ENCODE measurements at places on chromosomes 4 and X. TPM values are rescaled to one million over a fixed set of nuclear protein-coding genes. Genes with fewer than 3 reads are reported as not detected.

GRCh38 chr4:184688447-184688846 is 38.9 kb downstream of the PRIMPOL start:
- DNase-seq: no peak

- no peak for DNase-seq
Measured at GRCh38 chrX:68919707-68920106, 90.9 kb downstream of the EFNB1 start.

DNA sequence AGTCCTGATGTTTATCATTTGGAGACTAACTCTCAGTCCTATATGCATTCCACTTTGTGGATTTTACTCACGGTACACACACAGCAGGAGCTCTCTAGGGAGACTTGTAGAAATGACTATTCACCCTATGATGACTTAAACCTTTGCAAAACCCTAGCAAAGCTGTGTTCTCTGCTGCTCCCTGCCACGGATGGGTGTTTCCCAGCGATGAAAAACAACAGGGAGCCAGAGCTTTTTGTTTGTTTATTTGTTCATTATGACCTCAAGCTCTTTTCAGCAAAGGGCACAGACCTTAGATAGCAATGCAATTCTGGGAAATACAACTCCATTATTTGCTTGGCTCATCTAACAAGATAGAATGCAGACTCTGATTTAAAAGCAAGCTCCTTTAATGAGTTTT is 156.6 kb downstream of the GRIA3 start:
- DNase-seq: no peak

The GAB1 gene
- 26.4 TPM for polyA plus RNA-seq

DNA sequence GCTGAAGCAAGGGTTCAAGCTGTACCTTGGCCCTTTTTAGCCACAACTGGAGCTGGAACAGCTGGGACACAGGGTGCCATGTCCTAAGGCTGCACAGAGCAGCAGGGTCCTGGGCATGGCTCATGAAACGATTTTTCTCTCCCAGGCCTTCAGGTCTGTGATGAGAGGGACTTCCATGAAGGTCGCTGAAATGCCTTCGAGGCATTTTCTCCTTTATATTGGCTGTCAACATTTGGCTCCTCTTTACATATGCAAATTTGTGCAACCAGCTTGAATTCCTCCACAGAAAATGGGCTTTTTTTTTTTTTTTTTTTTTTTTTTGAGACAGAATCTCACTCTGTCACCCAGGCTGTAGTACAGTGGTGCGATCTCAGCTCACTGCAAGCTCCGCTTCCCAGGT is 430.8 kb downstream of the PCDH11X start:
- DNase-seq: no peak

- DNase-seq: no peak
Measured at GRCh38 chr4:145769450-145770037, 89.6 kb downstream of the C4orf51 start.

DNA sequence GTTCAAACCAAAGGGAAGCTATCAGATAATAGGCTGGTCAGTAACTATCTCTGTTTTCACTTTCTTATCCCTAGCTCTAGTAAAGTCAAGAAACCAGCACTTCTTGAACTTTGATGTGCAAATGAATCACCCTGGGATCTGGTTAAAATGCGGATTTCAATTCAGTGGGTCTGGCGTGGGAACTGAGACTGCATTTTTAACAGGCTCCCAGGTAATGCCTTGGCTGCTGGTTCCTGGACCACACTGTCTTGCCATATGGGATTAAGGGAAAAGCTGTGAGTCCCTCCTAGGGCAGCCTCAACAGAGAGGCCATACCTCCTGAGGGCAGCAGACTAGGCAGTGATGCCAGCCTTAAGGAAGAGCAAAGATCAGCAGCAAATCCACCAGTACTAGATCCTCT is 1.7 kb downstream of the RNF175 start:
- DNase-seq: no peak

The DMRTC1 gene
- not detected for polyA plus RNA-seq

The FREM3 gene
- 0.15 TPM for polyA plus RNA-seq

The GPRASP1 gene
- 10.4 TPM for polyA plus RNA-seq

The MEPE gene
- not detected for polyA plus RNA-seq

DNA sequence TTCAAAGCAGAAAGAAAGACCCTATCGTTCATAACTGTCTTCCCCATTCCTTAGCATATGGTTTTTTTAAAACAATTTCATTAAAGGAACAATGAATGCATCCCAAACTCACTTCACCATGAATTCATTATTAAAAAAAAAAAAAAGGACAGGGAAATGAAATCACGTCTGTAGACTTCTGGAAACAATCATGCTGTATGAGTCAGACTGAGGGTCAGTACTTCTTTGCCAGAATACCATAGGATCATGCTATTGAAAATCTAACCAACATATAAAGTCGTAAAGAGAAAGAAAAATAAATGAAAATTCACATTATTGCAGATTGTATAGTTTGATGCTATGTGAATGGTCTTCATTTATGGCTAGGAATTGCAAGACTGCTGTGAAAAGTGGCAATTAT is 144.4 kb downstream of the PCDH18 start:
- DNase-seq: no peak

DNA sequence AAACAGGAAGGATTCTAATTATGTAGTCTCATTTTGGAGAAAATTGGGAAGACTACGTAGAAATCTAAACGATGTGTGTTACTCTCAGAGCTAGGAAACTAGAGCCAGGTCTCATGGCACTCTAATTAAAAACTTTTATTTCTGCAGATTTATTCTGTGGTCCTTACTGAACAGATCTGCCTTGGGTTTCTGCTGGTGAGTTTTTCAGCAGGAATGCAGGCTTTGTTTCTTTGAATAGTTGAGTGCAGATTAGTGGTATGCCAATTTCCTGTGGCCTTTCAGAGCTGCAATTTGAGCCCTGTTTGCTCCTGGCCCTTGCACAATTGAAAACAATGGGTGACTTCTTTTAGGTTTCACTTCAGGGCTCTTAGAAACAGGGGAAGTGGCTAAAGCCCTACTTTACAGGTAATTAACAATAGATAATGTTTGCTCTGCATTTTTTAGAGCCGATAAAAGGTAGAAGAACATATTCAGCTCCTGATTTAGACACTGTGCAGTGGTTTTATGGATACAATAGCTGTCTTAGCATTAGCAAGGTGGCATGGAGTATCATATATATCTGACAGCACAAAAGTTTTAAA is 21.8 kb downstream of the SPRY1 start:
- no peak for DNase-seq

DNA sequence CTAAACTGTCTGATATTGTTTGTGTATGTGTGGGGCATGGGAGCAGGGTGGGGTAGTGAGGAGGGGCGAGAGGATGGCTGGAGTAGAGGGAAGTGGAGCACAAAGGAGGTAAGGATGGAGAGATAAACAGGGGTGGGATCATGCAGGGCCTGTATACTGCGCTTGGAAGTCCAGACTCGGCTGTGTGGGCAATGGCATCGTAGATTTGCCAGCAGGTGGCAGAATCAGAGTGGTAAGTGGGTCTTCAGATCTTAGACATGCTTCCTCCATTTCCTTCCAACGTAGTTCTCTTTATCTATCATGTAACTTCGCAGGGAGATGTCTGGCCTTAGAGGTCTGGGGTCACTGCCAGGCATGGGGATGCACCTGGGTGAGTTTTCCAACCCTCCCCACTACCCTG is 155.5 kb downstream of the PDGFRA start:
- no peak for DNase-seq

The PASD1 gene
- polyA plus RNA-seq: 0.08 TPM

The ATRX gene
- 48.4 TPM for polyA plus RNA-seq

The PAGE1 gene
- polyA plus RNA-seq: not detected

The SLC26A1 gene
- polyA plus RNA-seq: 5.2 TPM

DNA sequence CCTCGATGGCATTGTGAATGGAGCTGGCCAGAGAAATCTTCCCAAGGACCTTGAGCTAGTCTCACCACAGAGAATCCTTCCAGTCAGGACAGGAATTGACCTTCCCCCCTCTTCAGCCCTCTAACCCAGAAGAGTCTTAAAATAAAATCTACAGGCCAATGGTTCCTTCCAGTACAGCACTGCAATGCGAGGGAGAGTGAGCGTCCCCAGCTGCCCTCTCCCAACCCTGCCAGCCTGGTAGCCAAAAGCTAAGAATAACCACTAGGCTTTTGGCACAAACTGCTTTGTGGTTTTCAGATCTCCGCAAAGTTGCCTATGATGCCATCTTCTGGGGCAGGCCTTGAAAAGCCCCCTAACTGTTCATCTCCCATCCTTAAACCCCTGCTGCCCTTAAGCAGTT is 175.1 kb downstream of the AR start:
- no peak for DNase-seq

GRCh38 chr4:85127653-85128052 is 161.2 kb upstream of the WDFY3 start:
- DNase-seq: no peak

GRCh38 chrX:131257367-131257766 is 31.7 kb downstream of the IGSF1 start:
- no peak for DNase-seq

DNA sequence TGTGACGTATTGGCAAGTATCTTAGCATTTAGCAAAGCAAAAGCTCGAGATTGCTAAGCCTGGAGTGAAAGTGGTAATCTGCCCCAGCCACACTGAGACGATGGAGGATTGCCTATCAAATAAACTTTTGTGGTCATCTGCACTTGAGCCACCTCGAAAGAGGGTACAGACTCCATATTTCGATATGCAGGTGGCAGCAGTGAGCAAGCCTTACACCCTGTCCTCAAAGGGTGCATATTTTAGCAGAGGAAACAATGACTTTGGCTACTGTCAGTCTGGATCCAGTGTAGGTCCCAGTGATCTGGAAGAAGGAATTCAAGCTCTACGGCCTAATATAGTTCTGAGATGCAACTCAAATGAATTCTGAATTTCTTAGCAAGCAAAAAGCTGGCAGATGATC is 153.9 kb downstream of the ATG4A start:
- no peak for DNase-seq

- no peak for DNase-seq
Measured at GRCh38 chr4:52368895-52369294, 290.2 kb downstream of the USP46 start.

The GLRA3 gene
- polyA plus RNA-seq: not detected

The MAGEB2 gene
- polyA plus RNA-seq: not detected

GRCh38 chr4:152485726-152486276 is 50.1 kb downstream of the FBXW7 start:
- no peak for DNase-seq

DNA sequence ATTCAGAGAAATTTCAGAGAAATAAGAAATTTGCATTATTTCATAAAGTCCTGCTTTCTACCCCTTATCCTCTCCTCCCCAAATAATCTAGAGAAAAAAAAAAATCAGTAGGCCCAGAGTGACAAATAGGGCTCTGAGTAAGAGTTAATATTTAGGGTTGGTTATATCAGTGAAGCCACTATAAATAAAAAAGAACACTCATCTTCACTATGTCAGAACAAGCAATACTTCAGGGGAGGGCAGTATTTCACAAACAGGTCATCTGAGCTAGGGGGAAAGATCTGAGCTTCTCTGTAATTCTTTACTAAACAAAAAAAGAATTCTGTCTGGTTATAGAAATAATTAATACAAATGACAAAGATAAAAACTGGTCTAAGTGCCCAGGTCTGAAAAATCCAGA is 39.4 kb downstream of the PDE5A start:
- no peak for DNase-seq

DNA sequence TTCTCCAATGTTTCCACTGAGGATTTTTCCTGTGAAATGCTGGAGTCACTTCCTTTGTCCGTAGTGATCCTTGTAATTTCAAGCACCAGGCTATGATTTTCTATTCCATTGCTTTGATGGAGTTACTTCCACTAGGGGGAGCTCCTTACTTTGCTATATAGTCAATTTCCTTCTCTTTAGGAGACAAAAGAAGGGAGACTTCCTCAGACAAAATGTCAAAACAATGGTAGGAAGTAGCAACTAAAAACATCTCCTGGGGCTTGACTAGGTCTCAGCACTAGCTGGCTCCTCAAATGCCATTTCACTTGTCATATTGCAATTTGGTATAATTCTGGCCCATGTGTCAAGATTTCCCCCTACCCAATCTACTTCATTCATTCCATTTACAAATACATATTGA is 24.1 kb downstream of the ZCCHC12 start:
- no peak for DNase-seq

The GALNTL6 gene
- 0.47 TPM for polyA plus RNA-seq

GRCh38 chr4:79163981-79164490 is 161.8 kb downstream of the NAA11 start:
- no peak for DNase-seq

DNA sequence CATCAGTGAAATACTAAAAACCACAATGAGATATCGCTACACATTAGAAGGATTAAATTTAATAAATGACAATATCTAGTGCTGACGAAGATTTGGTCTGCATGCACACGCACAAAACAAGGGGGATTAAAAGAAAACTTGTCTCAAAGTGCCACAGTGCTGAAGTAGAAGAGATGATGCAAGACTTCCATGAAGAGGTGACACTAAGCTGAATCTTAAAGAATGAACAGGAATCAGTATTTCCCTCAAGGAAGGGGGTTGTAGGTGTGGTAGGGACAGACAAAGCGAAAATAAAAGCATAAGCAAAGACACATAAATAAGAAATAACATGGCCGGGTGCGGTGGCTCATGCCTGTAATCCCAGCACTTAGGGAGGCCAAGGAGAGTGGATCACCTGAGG is 33.5 kb downstream of the CNOT6L start:
- DNase-seq: no peak

DNA sequence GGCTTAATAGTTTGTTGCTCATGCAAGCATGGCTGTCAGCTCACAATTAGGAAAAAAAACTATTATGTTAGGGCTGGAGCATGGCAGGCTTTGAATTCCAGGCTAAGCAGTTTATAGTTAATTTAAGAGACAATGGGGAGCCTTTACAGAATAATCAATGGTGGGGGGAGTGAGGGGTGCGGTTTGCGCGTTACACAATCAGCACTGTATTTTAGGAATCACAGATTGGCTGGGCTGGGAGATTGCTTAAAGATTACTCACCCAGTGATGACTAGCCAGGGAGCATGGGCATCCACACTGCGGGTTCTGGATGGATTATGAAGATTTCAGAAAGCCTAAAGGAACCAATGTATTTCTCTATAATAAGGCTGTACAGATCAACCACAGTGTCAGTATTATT is 186.6 kb downstream of the SOX3 start:
- no peak for DNase-seq

The MAGEA3 gene
- polyA plus RNA-seq: not detected

DNA sequence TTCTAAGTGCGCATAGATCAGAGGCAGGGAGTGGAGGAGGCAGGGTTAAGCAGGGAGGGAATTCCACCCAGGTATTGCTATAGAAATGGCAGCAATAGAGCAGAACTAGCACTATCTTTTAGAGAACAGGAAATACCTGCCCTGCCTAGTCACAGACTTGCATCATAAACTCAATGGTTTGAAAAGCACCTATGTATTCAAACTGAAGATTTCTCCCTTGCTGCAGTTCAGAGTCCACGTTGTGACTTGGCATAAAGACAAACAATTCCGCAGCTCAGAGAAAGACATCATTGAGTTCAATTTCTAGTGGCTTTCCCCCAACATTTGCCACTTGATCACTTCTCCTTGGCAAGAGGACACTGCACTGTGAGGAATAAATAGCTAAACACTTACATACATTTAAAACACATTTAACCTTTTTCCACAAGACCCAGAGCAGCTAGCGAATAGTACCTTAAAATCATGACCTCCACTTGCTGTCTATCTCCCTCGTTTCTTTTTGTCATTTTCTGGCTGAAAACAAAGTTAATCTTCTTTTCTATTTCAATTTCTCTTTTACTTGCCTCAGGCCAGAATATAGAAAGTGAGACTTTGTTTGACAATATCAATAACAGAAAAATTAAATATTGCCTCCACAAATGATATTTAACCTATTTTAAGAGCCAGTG is 42.4 kb downstream of the SLC7A11 start:
- no peak for DNase-seq

GRCh38 chr4:170243662-170244288 is 154.0 kb upstream of the AADAT start:
- no peak for DNase-seq
